Stimulated activated naive CD8-positive, alpha-beta T cell treated with anti-CD3 and anti-CD28 coated beads, Interleukin-15, Interleukin-2, amounts not matched to agents 100 U/mL and 50 U/mL, for 24 hours (primary cell): ENCODE measurements at places on chromosomes 11 and 22.

- no peak for DNase-seq
Observed at GRCh38 chr11:121657146-121657545, 204.4 kb upstream of the SORL1-AS1 start.

- DNase-seq = no peak
Observed at GRCh38 chr11:108914981-108915380, 250.1 kb downstream of the DDX10 start.

DNA sequence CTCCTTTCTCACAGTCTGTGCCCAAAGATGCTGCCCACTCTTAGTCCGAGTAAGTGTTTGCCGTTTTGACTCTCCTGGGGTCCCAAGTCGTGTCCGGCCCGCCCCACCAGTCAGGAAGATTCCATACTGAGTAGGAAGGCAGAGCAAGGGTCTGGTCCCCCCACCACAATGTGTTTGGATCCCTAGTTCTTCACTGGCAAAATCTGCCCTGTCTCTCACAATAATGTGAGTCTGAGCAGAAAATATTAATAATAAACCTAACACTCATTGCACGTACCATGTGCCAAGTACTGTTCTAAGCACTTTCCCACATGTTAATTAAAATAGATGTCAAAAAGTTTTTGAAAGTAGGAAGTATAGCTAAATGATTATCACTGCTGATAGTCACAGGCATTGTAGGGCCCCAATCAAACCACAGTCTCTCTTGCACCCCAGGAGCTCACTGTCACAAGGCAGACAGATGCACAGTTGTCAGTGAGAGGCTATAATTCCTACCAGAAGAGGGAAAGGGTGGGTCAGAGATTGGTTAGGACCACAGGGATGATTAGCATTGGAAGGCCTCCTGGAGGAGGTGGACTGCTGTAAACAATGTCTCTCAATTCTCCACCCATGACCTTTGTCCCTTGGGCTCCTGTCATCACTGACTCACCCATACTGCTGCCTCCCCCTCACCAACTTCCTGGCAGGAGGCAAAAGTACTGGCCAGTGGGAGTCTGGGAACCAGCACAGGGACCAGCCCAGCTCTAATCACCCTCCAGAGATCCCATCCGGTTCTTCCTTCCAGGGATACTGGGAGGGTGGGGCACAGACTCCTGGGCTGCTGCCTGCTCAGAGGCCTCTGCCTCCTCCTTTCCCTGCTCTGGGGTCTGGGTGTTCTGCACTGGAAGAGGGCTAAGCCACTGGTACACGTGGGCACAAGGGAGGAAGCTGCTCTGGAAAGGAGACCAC is 1.0 kb upstream of the POLD4 start:
- no peak for DNase-seq

DNA sequence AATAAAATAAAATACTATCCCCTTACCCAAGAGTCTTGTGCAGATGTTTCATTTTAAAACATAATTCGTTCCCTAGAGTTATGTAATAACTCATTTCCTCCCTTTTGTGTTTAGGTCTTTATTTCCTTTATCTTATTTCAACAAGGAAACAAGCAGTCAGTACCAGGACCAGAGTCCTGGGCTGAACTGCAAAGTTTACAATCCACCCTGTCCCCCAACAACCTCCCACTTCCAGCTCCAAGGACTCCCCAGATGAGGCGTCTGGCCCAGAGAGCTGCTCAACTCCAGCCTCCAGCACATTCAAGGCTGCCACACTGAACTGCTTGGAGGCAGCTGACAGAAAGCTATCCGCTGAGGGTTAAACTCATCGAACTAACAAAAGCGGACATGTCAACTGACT is 4.5 kb downstream of the POLDIP3 start:
- DNase-seq = no peak

GRCh38 chr11:75341612-75342011 is 9.8 kb downstream of the ARRB1 start:
- no peak for DNase-seq

- DNase-seq = no peak
Observed at GRCh38 chr11:79321263-79321662, 119.6 kb downstream of the TENM4 start.

DNA sequence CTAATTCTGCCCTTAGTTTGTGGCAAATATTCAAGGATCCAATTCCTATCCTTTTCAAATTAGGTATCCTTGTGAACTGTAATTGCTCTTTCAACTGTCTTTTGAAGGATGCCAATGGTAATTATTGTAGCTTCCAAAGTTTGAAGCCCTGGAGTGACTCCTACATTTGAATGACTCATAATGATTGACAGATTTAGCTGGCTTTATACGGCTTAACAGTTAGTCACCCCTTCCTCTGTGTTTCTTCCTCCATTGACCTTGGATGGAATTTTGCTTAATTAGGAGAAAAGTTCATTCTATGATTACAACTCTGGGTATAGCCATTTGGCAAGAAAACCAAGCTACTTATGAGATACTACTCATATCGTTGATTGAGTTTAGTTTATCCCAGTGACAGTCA is 639.3 kb upstream of the KIRREL3 start:
- no peak for DNase-seq
